K562 (cell line): ENCODE measurements at places on chromosomes 5 and 9. TPM values are rescaled to one million over a fixed set of nuclear protein-coding genes. Genes with fewer than 3 reads are reported as not detected.

- no peak overlapping the region for H3K27ac ChIP-seq
- no peaks in the 10 kb centered on the region for H3K4me1 ChIP-seq
- H3K4me3 ChIP-seq, result no peak overlapping the region
- no peaks in the 10 kb centered on the region for H3K36me3 ChIP-seq
- no peaks in the 10 kb centered on the region for H3K27me3 ChIP-seq
Observed at GRCh38 chr5:60352992-60353599, 346.9 kb downstream of the DEPDC1B start.

- H3K27me3 ChIP-seq, result no peaks in the 10 kb centered on the region
- H3K36me3 ChIP-seq, result no peaks in the 10 kb centered on the region
- H3K4me3 ChIP-seq, result no peak overlapping the region
- H3K27ac ChIP-seq, result no peak overlapping the region
Observed at GRCh38 chr5:58410441-58410840, 49.4 kb downstream of the PLK2 start.

DNA sequence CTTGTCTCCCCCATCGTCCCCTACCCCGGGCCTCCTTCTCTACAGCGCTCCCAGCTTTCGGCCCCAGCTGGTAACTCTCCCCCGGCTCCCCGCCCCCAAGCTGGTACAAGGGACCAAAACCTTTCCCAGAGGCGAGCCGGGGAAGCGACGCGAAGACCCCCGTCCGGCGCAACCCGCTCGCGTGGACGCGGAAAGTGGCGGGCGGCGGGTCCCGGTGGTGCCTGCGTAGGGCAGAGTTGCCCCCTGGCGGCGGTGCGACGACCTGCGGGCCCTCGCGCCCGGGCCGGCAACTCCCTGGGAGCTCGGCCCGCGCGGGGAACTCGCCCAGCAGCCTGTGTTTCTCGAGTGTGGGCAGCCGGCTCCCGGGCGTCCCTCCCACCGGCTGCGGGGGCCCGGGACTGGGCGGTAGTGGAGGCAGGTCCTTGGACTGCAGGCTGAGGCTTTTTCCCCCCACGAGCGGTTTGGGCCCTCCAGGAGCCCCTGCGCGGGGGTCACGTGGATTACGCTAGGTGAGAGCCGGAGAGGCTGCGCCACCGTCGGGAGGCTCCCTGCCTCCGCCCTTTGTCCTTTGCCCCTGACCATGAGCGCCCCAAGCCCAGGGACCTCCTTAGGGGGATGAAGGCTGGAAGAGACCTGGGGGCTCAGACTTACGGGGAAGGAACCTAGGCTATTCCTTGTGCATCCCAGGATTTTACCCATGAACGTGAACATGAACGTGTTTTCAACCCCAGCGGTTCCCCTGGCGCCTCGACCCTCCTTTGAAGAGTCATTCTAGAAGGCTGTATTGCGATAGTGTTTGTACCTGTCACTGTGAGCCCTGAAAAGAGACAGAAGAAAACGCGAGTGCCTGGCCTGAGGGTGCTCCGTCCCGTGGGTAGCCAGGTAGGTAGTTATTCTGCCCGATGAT lies 2.9 kb upstream of the FOXD1 start:
- peak overlapping the region; percentile 24 for H3K4me3 ChIP-seq
- no peak overlapping the region for H3K27ac ChIP-seq
- no peaks in the 10 kb centered on the region for H3K36me3 ChIP-seq
- H3K27me3 ChIP-seq, result peaks cover 41% of the 10 kb centered on the region
- H3K4me1 ChIP-seq, result peaks cover 5% of the 10 kb centered on the region; the same call in 1 of the 3 replicates

DNA sequence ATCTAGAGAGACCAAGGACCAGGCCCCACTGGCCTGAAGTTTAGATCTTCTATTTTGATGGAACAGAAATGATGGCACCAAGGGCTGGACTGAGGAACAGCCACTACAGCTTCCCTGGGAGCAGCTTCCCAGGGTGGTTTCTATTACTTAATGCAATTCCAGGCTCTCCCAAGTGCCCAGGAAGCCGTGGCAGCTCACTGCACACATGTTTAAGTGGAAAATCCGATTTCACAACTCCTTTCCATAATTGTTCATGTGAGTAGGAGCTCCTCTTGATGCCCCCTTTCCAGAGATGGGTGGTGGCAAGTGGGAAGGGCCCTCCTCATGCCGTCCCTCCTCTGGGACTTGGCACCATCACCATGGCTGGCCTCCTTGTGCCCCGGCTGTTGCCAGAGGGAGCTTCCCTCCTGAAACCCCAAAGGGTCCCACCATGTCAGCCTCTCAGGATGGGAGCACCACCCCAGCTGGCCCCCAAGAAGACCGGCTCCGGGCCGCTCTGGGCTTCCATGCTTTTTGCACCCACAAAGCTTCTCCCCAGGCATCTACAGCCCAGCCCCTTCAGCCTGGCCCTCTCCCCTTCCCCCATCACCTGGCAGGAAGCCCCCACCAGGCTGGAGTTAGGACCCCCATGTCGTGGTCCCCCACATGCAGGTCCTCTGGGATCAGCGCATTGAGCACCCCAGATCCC lies 9.1 kb upstream of the UBAC1 start:
- no peak overlapping the region for H3K4me3 ChIP-seq
- no peaks in the 10 kb centered on the region for H3K36me3 ChIP-seq
- no peak overlapping the region for H3K27ac ChIP-seq
- H3K4me1 ChIP-seq, result no peaks in the 10 kb centered on the region; the same call in 2 of the 3 replicates

DNA sequence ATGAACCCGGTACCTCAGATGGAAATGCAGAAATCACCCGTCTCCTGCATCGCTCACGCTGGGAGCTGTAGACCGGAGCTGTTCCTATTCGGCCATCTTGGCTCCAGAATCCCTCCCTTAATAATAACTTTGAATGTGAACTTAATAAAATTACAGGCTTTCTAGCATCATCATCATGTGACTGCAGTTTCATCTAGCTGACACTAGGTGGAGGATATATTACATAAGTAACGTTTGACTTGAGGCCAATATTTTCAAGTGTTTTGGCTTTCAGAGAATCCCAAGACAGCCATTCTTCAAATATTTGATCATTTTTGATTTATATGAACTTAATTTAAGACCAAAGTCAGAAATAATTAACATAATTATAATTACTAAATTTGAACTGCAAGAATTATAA lies 474.9 kb upstream of the CDH10 start:
- H3K36me3 ChIP-seq, result no peaks in the 10 kb centered on the region
- H3K4me3 ChIP-seq, result no peak overlapping the region
- no peaks in the 10 kb centered on the region for H3K27me3 ChIP-seq
- no peaks in the 10 kb centered on the region for H3K4me1 ChIP-seq

DNA sequence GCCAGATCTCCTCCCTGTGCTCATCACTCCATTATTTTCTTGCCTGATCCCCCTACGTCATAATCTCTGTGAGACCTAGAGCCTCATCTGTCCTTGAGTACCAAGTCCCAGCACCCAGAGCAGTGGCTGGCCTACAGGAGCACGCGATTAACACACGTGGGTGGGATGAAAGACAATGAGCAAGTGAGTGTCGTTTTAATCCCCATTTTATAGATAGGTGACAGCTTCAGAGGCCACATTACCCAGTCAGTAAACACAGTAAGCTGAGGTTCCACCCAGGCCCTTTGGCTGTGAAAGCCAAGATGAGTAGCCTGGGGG lies 17.3 kb downstream of the TRUB2 start:
- H3K4me3 ChIP-seq, result no peak overlapping the region
- H3K4me1 ChIP-seq, result peaks cover 24% of the 10 kb centered on the region
- H3K36me3 ChIP-seq, result peaks cover 19% of the 10 kb centered on the region
- DNase-seq, result no peak

- H3K4me1 ChIP-seq, result peaks cover 8% of the 10 kb centered on the region; the same call in 1 of the 2 replicates
- H3K27ac ChIP-seq, result no peak overlapping the region
- H3K4me3 ChIP-seq, result no peak overlapping the region
- H3K27me3 ChIP-seq, result peaks cover 82% of the 10 kb centered on the region
- no peak for DNase-seq
- H3K36me3 ChIP-seq, result no peaks in the 10 kb centered on the region
Observed at GRCh38 chr9:134773842-134774241, 106.8 kb upstream of the FCN2 start.

GRCh38 chr9:127085186-127085585 lies 37.2 kb downstream of the ANGPTL2 start:
- H3K4me3 ChIP-seq, result no peak overlapping the region
- no peaks in the 10 kb centered on the region; the same call in 2 of the 3 replicates for H3K4me1 ChIP-seq
- no peak overlapping the region for H3K27ac ChIP-seq
- H3K36me3 ChIP-seq, result no peaks in the 10 kb centered on the region

GRCh38 chr9:134491196-134491835 lies 150.3 kb upstream of the COL5A1 start:
- no peaks in the 10 kb centered on the region for H3K36me3 ChIP-seq
- H3K27me3 ChIP-seq, result peaks cover 41% of the 10 kb centered on the region
- DNase-seq, result no peak
- no peak overlapping the region for H3K4me3 ChIP-seq
- H3K27ac ChIP-seq, result no peak overlapping the region

DNA sequence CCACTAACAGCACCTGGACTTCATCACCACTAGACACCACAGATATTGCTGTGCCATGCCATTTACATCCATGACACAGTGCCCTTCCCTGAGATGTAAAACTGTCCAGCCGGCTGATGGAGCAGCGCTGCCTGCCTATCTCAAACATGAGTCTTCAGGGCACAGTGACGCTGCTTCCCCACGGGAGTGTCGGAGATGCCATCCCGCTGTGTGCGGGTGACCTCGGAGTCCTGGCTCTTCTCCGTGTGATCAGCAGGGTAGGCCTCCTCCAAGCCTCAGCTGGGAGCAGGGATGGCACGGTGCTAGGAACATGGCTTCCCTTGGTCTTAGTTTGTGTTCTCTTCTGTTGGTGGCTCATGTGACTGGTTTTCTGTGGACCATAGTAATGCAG lies 130.3 kb upstream of the FAM120A start:
- no peak overlapping the region for H3K27ac ChIP-seq
- no peak for DNase-seq
- no peaks in the 10 kb centered on the region for H3K36me3 ChIP-seq
- peaks cover 18% of the 10 kb centered on the region for H3K4me1 ChIP-seq
- H3K27me3 ChIP-seq, result peaks cover 87% of the 10 kb centered on the region
- no peak overlapping the region for H3K4me3 ChIP-seq

DNA sequence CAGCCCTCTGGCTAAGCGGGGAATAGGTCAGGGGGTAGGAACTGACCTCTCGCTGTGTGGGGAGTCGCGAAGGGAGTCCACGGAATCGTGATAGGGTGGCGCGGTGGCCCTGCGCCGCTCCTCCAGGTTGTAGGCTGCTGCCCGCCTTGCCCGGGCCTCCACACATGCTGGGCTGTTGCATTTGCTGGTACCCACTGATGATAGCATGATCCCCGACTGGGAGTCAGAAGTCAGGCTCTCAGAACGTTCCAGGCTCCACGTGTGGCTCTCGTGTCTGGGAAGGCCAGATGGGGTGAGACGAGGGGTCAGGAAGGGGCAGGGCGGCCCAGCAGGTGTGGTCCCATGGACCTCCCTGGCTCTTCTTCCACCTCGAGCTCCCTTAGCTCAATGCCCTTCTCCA lies 56.0 kb downstream of the PSD2 start:
- no peak overlapping the region for H3K4me3 ChIP-seq
- no peaks in the 10 kb centered on the region for H3K36me3 ChIP-seq
- H3K27ac ChIP-seq, result no peak overlapping the region
- peaks cover 9% of the 10 kb centered on the region for H3K4me1 ChIP-seq
- no peak for DNase-seq

- H3K27ac ChIP-seq, result no peak overlapping the region
- no peak overlapping the region for H3K4me3 ChIP-seq
- H3K27me3 ChIP-seq, result no peaks in the 10 kb centered on the region
- no peaks in the 10 kb centered on the region for H3K4me1 ChIP-seq
- no peak for DNase-seq
Observed at GRCh38 chr5:52740007-52740406, 47.7 kb upstream of the ITGA1 start.

DNA sequence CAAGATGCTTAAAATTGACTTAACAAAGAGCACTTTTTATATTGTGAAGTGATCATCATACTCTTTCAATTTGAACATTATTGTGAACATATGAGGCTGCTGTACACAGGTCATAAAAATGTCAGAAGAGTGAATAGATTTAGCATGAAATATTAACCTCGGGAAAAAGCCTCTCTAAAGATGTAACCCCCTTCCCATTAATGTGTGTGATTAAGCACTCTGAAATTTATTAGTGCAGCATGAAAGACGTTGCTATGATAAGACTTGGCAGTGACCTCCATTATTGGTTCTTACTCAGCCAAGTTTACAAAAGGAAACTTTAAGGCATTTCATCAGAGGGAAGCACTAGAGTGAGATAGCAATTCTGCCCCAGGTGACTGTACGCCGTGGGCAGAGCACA lies 326.5 kb downstream of the NTRK2 start:
- H3K27ac ChIP-seq, result no peak overlapping the region
- no peaks in the 10 kb centered on the region for H3K27me3 ChIP-seq
- no peak for DNase-seq

- no peaks in the 10 kb centered on the region for H3K27me3 ChIP-seq
- H3K4me1 ChIP-seq, result peaks cover 21% of the 10 kb centered on the region
- no peak for DNase-seq
Observed at GRCh38 chr9:114396558-114397218, 8.9 kb upstream of the AKNA start.

DNA sequence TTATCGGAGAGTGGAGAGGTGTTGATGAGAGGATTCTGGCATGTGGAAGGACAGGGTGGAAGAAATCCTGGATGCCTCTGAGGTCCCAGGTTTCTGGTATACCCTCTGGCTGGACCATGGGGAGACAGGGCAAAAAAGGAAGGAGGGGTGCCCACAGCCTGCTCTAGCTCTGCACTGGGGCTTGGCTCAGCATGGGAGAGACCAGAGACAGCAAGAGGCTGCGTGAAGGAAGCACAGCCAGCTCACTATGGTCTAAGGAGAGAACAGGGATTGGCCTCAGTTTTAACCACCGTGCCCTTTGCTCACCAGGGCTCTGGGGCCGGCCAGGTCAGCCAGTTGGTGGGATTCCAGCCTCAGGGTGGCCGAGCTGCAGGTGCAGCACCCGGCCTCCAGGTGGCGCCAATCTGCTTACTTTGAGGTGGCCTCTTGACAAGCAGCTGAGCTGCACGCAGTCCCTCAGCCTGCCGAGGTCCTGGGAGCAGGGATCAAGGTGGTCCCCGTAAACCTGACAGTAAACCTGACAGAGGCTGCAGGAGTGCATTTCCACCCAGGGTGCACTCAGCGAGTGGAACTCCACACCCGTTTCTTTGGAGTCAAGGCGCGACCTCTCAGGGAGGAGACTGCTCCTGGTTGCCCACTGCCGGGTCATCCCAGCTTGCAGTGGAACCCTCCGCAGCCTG lies 25.0 kb upstream of the SPTLC1 start:
- H3K4me3 ChIP-seq, result no peak overlapping the region
- H3K27me3 ChIP-seq, result peaks cover 10% of the 10 kb centered on the region; the same call in 1 of the 2 replicates
- peak; percentile 76 for DNase-seq
- no peak overlapping the region for H3K27ac ChIP-seq

- H3K36me3 ChIP-seq, result no peaks in the 10 kb centered on the region
- H3K27me3 ChIP-seq, result no peaks in the 10 kb centered on the region
- DNase-seq, result no peak
Observed at GRCh38 chr5:163941079-163941478, 435.7 kb downstream of the MAT2B start.

- H3K27ac ChIP-seq, result no peak overlapping the region
- 0 out of 2 replicates have a peak, but pooled peaks cover 3% of the 10 kb centered on the region for H3K27me3 ChIP-seq
- no peaks in the 10 kb centered on the region; the same call in 1 of the 3 replicates for H3K4me1 ChIP-seq
- DNase-seq, result no peak
- H3K36me3 ChIP-seq, result no peaks in the 10 kb centered on the region
- H3K4me3 ChIP-seq, result no peak overlapping the region
Observed at GRCh38 chr5:142426129-142427014, 101.6 kb upstream of the SPRY4 start.

DDX4 gene
- total RNA-seq, result not detected in 2 replicates

FAM13B gene
- 14.9 and 15.1 TPM in 2 replicates for total RNA-seq

RNF130 gene
- 30.0 and 32.2 TPM in 2 replicates for total RNA-seq

SQSTM1 gene
- total RNA-seq, result 148 and 151 TPM in 2 replicates

ANGPTL2 gene
- not detected in 2 replicates for total RNA-seq

WNK2 gene
- total RNA-seq, result 3.3 TPM in 2 replicates

GCNT1 gene
- 0.11 and 0.42 TPM in 2 replicates for total RNA-seq

SLC36A3 gene
- total RNA-seq, result not detected in 2 replicates

SECISBP2 gene
- 23.9 and 25.0 TPM in 2 replicates for total RNA-seq

AK8 gene
- total RNA-seq, result not detected in 2 replicates

LRRTM2 gene
- total RNA-seq, result not detected in 2 replicates

OR13C5 gene
- total RNA-seq, result not detected in 2 replicates

CDKN2AIPNL gene
- total RNA-seq, result 40.0 and 42.1 TPM in 2 replicates

KCNIP1 gene
- total RNA-seq, result not detected in 2 replicates

TMEM174 gene
- total RNA-seq, result not detected in 2 replicates
